ENCODE measurements at places on chromosomes 13 and 19. TPM values are rescaled to one million over a fixed set of nuclear protein-coding genes. Genes with fewer than 3 reads are reported as not detected.

Gene APOC4
- total RNA-seq, result not detected

Gene OR2Z1
- not detected for total RNA-seq

Gene MEIOSIN
- total RNA-seq, result not detected

Gene RNF113B
- total RNA-seq, result not detected

Gene IGFLR1
- total RNA-seq, result 18.3 TPM

Gene ZNF613
- 3.9 TPM for total RNA-seq

Gene CACNG6
- total RNA-seq, result 1.8 TPM

Gene ATP8B3
- 19.3 TPM for total RNA-seq

Gene NLRP11
- 112 TPM for total RNA-seq

Gene ZNF724
- total RNA-seq, result 30.8 TPM

Gene IQCN
- 1.1 TPM for total RNA-seq

GRCh38 chr13:59750860-59751259 lies 412.9 kb downstream of the DIAPH3 start:
- DNase-seq, result no peak

- no peak for DNase-seq
Measured at GRCh38 chr13:59493436-59493965, 670.2 kb downstream of the DIAPH3 start.

DNA sequence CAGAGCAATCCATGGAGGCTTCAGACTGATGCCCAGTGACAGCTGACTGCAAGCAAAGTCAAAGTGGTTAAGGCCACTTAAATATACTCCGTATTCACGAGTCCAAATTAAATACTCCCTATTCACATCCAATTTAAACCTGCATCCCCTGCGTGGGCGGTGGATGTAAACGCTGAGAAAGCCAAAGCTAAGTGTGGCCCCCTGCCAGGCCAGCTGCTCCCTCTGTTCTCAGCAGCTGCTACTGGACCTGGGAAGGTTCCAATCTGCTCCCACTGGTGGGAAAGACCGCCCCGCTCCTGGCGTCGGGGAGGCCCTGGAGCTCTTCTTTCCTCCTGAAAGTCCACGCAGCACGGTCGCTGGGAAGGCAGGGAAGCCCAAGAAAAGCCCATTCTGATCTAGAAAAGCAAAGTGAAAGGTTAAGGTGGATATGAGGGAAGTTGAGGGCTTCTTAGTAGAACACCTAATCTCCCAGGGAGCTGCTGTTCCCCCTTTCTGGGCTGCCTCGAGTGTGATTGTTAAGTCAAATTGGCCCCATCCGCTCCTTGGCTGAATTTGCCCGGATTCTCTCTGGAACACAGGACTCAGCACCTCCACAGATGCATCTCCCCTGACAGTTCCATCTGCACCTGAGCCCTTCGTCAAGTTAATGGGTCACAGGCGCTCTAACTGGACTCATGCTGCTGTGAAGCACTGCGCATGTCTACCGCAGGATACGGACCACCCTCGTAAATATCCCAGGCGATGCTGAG lies 205.5 kb downstream of the USP12 start:
- DNase-seq, result no peak

DNA sequence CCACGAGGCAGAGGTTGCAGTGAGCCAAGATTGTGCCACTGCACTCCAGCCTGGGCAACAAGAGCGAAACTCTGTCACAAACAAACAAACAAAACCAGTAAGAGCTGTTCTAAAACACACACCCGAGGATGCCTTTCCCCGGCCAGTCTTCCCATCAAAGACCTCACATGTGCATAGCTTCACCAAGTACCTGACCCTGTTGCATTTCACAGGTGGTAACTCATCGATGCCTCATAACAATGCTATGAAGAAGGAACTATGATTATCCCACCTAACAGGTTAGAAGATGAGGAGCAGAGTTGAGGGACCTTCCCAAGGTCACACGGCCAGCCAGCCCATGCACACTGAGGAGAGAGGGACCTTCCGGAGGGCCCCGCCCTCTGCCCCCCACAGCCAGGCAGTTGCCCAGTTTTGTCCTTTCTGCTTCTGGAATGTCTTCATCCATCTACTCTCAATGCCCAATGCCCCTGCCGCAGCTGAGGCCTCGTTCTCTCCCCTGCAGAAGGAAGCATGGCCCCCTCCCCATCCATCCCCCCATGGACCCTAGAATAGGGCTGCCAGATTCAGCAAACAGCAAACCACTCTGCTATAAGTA lies 16.8 kb upstream of the LENG8 start:
- no peak for DNase-seq

- no peak for DNase-seq
Measured at GRCh38 chr19:54902061-54902460, 3.9 kb upstream of the NCR1 start.

GRCh38 chr13:50572129-50572528 lies 271.4 kb downstream of the DLEU7 start:
- DNase-seq, result no peak

DNA sequence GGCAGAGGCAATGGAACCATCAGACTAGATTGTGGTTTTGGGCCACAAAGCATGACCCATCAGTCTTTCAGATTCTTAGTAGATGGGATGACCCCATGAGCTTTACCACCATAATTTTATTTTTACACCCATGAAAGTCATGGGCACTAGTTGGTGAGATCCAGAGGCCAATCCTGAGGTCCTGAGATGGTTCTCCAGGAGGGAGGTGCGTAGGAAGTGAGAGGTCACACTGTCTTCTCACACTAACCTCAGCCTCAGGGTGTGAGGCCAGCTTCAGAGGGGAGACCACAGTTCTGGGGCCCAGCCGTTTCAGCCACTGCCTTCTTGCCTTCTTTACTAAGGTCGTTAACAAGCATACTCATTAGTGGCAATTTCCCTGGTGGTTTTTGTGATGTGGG lies 106.4 kb downstream of the AKAP11 start:
- DNase-seq, result no peak

GRCh38 chr19:58157045-58157728 lies 6.6 kb upstream of the ZNF329 start:
- DNase-seq, result no peak

GRCh38 chr13:112179421-112179820 lies 112.5 kb downstream of the SOX1 start:
- DNase-seq, result no peak

DNA sequence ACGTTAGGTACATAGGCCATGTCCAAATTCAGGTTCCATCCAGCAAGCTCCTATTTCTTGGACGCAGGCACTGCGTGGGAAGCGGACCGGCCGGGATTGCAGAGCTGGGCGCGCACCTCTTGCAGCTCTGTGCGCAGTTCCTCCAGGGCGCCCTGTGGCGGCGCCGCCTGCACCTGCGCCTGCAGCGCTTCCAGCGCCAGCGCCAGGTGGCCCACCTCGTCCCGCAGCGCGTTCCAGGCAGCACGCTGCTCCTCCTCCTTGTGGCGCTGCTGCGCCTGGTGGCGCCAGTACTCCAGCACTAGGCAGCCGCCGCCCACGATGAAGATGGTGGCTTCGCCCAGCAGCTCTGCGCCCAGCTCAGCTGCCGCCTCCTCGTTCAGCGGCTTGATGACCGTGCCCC lies 31.1 kb downstream of the OPA3 start:
- DNase-seq, result no peak

- DNase-seq, result no peak
Measured at GRCh38 chr13:104365430-104365829, 1299.2 kb upstream of the SLC10A2 start.

- no peak for DNase-seq
Measured at GRCh38 chr13:75318138-75318833, 163.7 kb downstream of the TBC1D4 start.

- no peak for DNase-seq
Measured at GRCh38 chr19:5676772-5677105, 3.6 kb downstream of the MICOS13 start.

- DNase-seq, result no peak
Measured at GRCh38 chr19:45934551-45935230, 20.1 kb upstream of the NANOS2 start.

GRCh38 chr19:43638995-43639518 lies 593 bp downstream of the CADM4 start:
- no peak for DNase-seq

- DNase-seq, result no peak
Measured at GRCh38 chr19:8044018-8044417, 8.5 kb upstream of the CCL25 start.

DNA sequence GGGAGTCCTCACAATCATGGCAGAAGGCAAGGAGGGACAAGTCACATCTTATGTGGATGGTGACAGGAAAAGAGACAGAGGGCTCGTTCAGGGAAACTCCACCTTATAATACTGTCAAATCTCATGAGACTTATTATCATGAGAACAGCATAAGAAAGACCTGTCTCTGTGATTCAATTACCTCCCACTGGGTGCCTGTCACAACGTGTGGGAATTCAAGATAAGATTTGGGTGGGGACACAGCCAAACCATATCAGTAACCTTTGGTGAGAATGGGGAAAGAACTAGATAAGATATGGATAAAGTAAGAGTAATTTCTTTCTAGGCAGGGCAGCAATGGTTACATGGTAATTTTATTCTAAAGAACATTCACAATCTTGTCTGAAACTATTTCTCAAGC lies 344.9 kb upstream of the KLF12 start:
- DNase-seq, result no peak

GRCh38 chr19:39254531-39255345 lies 6.1 kb upstream of the IFNL4 start:
- DNase-seq, result no peak

DNA sequence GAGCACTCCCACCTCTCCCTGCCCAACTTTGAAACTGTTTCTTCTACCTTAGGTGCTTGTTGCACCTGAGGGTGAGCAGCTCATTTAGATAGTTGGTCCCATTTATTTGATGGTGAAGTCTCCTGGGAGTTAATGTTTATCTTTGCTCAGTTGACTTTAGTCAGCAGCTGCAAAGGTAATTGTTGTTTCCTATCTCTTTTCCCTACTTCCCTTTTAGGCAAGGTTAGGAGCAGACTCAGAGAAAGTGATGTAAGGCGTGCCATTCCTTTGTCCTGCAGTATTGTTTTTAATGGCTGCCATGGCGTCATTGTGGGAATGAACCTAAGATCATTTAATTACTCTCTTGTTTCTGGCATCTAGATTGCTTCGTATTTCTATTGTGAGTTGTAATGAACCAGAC lies 11.6 kb downstream of the AKAP11 start:
- no peak for DNase-seq

GRCh38 chr13:49310251-49310650 lies 62.5 kb downstream of the CDADC1 start:
- DNase-seq, result no peak

- peak; percentile 20 for DNase-seq
Measured at GRCh38 chr19:5170329-5170745, 170.3 kb downstream of the PTPRS start.

DNA sequence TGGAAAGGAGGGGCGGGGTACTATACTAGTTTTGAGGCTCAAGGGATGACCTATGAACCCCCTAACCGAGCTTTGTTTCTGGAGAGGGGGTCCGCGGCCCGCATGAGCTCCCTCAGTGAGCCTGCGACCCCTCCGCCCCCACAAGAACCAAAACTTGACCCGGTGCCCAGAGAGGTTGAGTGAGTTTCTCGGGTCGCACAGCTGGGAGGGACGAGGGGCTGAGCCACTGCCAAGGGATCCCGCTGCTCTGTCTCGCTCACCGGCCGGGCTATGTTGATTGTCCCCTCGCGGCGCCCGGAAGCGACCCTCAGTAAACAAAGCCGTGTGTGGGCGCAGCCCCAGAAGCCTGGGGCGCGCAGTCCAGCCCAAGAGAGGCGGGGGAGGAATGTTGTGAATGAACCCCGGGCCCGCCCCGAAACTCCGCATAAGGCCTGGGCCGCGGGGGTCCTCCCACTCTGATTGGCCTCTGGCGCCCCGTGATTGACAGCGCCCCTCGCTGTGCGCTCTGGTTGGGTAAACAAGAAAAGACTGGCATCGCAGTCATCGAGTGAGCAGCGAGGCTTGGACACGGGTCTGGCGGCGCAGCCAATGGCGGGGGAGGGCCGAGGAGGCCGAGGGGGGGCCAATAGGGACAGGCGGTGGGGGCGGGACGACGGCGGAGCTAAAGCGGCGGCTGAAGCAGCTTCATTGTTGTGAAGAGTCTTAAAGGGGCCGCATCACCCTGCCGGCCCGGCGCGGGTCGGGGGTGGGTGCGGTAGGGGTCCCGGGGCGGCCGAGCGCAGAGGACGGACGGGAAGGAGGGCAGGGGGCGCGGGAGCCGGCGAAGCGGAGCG lies at the start of gene ZSWIM4:
TSS of gene ZSWIM4 (plus strand) at position 687 of the 833 bp plus-strand sequence. CDS start 206 bp downstream, outside the sequence.
- DNase-seq, result peak; percentile 99

GRCh38 chr13:87779426-87779825 lies 108.3 kb downstream of the SLITRK5 start:
- DNase-seq, result no peak

- DNase-seq, result no peak
Measured at GRCh38 chr19:16224293-16225045, 26.8 kb downstream of the AP1M1 start.

DNA sequence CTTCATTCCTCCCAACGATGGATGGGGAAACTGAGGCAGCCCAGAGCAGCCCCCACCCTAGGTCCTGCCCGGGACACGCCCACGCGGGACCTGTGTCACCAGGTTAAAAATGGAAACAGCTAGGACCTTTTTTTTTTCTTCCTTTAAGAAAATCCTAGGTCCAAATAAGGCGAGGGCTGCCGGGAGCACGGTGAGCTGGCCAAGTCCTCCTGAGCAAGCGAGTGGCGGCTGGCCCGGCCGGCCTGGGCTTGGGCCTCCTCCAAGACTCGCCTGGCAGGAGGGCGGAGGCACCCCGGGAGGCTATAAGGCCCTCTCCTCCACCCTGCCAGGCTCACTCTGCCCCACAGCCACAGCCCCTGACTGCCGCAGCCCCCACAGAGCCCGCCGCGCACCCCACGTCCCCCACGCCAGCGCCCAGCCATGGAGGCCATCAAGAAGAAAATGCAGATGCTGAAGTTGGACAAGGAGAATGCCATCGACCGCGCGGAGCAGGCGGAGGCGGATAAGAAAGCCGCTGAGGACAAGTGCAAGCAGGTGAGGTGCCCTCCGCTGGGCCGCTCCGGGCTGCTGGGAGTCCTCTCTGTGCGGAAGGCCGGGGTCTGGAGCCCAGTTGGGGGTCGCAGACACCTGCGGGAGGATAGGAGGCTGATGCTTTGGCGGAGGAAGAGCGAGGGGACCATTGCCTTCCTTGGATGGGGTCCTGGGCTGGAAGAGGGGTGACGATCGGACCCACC lies 8.9 kb upstream of the TPM4 start:
- no peak for DNase-seq

- DNase-seq, result no peak
Measured at GRCh38 chr13:20150561-20150960, 10.3 kb downstream of the GJA3 start.

DNA sequence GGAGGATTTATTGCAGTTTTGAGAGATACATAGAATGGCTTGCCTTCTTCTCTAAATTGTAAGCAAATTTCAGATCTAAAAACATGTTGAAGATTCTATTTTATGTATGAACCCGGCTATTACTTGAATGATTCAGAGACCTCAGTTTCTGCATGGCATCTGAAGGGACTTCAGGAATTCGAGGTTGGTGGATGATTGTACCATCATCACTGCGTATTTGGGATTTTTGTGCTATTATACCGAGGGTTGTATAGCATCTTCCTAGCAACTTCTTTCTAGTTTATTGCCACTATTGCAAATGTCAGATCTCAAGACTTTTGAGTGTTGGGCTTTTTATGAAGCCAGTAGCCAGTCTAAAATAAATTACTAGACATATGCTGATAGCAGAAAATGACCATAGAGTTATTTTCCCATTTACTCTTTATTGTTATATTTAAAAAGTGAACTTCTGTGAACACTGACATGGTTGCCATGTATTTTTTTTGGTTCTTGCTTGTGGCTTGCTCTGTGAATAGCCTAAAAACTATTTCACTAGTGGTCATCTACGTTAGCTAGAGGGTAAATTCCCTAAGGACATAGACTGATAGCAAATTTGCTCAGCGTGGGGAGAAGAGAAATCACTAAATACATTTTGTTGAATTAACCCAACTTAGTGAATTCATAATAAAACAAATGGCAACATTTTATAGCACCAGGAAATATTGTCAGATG lies 70.6 kb upstream of the KLF12 start:
- no peak for DNase-seq

GRCh38 chr19:52527956-52528351 lies 486 bp downstream of the ZNF808 start:
- DNase-seq, result no peak

Measured in OCI-LY7 (cell line).